Kidney epithelial cell (primary cell): ENCODE measurements at places on chromosomes 3 and 15. TPM values are rescaled to one million over a fixed set of nuclear protein-coding genes. Genes with fewer than 3 reads are reported as not detected.

- no peak for DNase-seq
These were observed 24.2 kb downstream of the PXYLP1 start for GRCh38 chr3:141255846-141256261.

DNA sequence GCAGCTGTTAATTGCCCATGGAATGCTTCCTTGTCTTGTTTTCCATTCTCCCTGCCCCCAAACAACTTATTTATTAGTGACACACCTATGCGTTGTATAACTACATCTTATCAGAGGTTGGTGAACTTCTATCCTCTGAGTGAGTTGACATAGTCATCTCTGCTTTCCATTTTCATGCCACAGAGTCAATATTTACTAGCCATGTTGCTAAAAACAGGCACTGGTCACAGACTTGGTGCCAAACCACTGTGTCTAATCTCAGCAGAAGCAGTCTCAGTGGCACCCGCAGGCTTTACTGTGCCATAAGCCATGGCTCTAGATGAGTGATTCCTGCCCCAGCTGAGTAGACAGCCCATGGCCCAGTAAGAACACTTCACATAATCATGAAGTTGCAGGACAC, 26.5 kb downstream of the DAPK2 start:
- DNase-seq = no peak

- DNase-seq = no peak
These were observed 40.1 kb upstream of the SEMA4B start for GRCh38 chr15:90160781-90161727.

DNA sequence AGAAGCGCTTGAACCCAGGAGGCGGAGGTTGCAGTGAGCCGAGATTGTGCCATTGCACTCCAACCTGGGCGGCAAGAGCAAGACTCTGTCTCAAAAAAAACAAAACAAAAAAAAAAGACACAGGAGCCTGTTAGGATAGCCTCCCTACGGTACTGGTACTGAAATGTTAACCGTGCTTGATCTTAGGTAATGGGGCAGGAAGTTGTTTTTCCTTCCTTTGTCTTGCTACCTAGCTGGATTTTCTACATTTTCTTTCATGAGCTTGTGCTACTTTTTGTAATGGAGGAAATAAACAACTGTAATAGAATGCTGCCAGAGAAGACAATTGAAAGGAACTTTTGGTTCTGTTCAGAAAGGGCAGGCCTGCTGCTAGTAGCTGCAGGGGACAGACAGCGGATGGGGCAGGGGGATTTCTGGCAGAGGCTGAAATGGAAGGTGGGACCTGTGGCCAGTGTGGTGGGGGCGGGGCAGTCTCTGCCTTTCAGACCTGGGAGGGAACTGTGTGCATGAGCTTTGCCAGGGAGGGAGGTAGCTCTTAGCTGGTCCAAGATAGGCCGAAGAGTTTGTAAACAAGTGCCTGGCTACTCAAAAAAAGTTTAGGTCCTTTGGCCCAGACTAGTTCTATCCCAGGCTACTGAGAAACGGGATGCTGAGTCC, 49.0 kb upstream of the SEMA4B start:
- no peak for DNase-seq

GRCh38 chr15:101413239-101413638, 76.3 kb downstream of the PCSK6 start:
- no peak for DNase-seq

GRCh38 chr15:58258501-58259292, 120.5 kb downstream of the AQP9 start:
- no peak for DNase-seq

- no peak for DNase-seq
These were observed 284.7 kb upstream of the STT3B start for GRCh38 chr3:31247850-31248562.

DNA sequence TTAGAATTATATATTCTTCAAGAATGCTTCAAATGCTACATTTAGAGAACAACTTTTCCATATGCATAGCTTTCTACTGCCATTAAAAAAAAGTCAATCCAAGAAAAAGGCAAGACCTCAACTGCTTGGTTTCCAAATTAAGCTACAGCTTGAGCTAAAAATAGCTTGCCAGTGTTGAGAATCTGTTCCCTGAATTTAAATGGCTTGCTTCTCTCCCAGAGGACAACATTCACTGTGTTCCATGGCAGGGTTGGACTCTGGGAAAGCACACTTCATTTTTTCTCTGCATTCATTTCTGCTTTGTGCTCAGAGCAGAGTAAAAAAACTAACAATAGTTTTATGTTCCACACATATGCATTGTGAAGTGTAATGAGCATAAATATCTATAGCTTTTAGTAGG, 50.3 kb upstream of the ACTL6A start:
- DNase-seq = no peak

DNA sequence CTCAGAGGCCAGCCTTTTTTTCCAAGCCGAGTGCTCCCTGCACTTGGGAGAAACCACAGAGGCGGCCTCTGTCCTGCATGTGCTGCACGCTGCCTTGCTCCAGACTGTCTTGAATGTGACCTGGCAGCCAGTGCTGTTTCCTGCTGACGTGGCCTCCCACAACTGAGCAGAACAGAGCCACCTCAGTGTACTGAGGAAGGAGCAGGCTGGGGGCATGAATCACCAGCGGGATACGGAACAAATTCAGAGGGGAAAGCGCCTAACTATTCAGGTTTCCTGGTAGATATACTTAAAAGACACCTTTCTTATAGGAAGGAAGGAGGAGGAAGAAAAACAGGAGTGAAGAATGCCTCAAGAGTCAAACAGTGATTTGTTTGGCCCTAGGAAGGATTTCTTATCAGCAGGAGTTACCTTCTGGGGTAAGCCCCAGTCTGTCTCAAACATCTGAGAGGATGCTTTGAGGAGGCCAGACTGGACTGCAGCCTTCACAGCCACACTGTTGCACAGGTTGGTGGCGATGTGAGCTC, 114.0 kb downstream of the FNDC3B start:
- DNase-seq = peak; percentile 96

DNA sequence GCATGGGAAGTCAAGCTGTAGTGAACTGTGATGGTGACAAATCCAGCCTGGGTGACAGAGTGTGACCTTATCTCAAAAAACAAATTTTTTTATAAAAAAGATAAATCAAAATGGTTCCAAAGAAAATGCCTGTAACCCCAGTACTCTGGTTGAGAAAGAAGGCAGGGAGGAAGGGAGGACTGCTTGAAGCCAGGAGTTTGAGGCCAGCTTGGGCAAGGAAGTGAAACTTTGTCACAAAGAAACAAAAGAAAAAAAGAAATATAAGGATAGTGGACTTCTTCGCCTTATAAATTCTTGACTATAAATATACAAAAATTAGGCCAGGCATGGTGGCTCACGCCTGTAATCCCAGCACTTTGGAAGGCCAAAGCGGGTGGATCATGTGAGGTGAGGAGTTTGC, 34.1 kb downstream of the SMARCC1 start:
- DNase-seq = no peak

GRCh38 chr15:89652131-89652530, 3.1 kb downstream of the KIF7 start:
- no peak for DNase-seq

DNA sequence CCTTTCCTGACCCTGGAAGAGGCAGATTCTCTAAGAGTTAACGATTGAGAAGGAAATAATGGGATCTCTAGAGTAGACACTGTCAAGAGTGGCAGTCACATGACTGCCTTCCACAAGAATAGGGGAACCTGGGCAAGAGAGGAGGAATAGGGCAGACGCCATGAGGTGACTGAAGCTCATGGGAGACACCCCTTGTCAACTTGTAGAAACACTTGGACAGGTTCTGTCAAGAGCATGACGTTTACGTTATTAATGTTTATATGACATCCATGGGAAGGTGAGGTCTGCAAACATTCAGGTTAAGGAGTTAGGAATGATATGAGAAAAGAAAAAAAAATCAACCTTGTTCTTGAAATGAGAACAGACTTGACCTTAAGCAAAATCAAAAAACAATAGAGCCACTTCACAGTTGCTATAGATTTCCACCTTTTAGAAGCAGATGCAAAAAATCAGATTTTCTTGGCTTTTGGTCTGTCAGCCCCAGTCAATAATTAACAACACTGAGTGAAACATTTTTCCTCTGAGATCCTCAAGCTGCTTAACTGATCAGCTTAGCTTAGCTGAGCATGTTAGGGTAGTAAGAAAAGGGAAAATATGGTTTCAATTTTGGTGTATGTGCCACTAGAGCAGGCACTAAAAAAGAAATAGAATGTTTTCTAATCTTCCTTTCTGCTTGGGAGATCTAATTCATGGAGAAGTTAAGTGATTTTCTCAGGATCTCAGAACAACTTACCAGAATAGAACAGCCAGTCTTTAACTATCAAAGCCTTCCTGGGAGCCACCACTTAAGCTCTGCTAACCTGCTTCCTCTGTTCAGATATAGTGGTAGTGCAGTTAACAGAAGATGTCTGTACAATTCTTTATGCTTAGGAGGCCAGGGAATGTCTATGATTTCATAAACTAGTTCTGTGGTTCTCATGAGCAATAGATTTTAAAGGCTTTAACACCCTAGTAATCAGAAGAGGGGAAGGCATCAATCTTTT, 116.9 kb downstream of the B3GALNT1 start:
- DNase-seq = no peak

GRCh38 chr15:55514414-55514850, 6.4 kb upstream of the DNAAF4 start:
- no peak for DNase-seq

GRCh38 chr15:30990446-30991254, 778 bp downstream of the MTMR10 start:
- no peak for DNase-seq

DNA sequence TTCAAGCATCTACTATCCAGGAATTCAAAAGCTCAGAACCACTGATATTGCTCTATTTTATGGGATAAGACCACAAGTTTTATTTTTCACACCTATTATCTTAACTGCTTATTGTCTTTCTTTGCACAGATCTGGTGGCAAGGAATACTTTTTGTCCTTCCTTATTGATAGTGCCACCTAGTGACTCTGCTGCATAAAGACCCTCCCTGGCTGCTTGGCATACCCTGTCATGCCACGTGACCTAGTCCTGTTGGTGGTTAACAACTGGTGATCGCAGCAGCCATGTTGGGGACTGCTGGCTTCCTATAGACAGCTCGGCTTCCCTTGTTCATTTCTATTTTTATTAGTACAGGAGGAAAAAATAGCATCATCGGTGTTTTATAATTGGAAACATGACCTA, 236.3 kb downstream of the MEX3B start:
- no peak for DNase-seq

DNA sequence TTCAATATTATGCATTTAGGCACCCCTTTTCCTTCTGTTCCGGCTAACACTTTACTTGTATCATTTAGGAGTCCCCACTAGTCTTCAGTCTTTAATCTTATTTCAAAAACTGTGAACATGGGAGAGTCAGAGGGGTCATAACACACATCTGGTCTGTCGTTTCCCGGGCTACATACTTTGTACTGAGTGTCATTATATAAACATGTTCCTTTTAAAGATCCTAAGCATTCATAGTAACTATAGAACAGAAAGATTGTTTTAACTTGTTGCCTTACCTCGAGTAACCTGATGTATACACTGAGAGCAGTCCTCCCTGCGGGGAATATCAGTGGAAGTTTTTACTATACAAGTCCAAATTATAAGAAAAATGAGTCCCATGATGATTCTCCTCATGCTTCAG, 78.2 kb upstream of the VEPH1 start:
- DNase-seq = no peak

DNA sequence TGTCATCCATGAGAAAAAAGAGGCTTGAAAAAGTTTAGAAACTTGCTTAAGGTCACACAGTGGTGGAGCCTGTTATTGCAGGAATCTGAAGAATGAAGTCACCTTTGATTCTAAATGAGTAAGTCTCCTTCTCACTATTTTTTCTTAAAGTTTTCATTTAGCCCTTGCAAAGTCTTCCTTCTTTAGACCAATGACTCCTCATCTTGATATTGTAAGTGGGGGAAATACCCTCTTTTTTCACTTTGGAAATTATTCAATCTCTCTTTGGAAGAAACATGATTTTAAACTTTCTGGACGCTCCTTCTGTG, 787 bp upstream of the SLMAP start:
- peak; percentile 74 for DNase-seq

GRCh38 chr3:143506190-143506589, 342.1 kb downstream of the SLC9A9 start:
- DNase-seq = no peak

- DNase-seq = no peak
These were observed 422.2 kb downstream of the TBC1D5 start for GRCh38 chr3:17320266-17320665.

DNA sequence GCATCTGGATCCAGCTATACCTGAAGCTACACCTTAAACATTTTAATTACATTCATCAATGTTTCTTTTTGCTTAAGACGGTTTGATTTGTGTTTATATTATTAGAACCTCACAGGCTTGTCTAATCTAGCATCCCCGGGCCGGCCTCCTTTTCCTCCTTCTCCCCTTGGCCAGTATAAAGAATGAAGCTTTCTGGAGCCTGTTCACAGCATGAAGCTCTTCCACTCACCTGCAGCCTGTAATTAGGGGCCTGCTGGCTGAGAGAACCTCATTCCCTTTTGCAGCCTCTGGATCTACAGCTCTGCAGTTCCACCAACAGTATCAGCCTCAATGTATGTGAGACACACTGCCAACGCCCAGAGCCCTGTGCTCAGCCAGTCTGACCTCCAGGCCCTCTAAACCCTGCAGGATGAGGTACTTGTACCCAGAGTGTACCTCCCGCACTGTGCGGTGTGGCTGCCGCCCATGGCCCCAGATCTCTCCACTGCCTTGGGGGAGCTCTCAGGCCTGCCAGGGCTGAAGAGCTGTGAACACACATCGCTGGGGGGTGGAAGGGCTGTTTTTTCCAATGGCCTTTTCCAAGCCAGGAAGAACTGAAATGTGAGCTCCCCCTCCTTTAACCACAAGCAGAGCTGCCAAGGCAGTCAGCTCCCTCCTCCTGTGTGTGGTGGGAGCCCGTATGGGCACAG, 114.7 kb upstream of the ALDH1A3 start:
- DNase-seq = no peak

GRCh38 chr3:197028728-197029510, 698 bp downstream of the MELTF start:
- no peak for DNase-seq

DNA sequence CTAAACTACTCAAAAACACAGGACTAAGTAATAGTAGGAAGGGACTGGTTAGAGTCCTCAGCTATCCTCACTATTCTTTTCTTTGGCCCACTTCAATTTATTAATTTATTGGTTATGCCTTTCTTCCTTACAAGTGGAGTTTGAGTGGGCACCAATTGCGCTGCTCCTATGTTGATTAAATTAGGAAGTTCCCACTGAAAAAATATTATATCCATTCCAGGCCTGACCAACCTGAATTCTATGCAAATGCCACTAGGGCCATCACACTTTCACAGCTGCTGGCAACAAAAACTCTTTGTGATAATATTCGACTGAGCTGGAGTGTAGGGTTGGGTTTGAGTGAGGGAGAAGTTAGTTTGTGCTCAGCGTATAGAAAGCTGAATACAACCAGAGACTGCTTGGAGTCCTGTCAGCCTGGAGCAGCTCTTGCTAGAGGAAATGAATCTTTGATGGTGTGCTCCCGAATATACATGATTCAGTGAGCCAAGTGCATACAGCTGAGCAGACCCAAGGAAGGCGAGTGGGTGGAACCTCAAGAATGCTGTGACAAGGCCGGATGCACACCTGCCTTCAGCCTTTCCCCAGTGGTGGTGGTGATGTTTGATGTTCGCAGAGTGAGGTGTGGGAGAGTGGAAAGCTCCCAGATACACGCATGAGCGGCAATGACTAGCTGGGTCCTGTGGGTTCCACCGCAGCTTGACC, 1.5 kb downstream of the ARHGEF3 start:
- DNase-seq = no peak

- DNase-seq = no peak
These were observed 826 bp downstream of the LRRC58 start for GRCh38 chr3:120348065-120348990.

Gene MUSTN1
- total RNA-seq = not detected in 2 replicates

Gene SERPINI2
- not detected in 2 replicates for total RNA-seq

Gene CHST14
- total RNA-seq = 24.2 and 25.8 TPM in 2 replicates

Gene STRIT1
- total RNA-seq = not detected in 2 replicates

Gene CHRNA3
- total RNA-seq = 0.07 and 0.46 TPM in 2 replicates

Gene AADACL2
- not detected in 2 replicates for total RNA-seq
